Adipocyte (in vitro differentiated cells): ENCODE measurements at places on chromosomes 7 and 10.

GRCh38 chr10:4035599-4035945, 250.6 kb upstream of the KLF6 start:
- no peak for DNase-seq

DNA sequence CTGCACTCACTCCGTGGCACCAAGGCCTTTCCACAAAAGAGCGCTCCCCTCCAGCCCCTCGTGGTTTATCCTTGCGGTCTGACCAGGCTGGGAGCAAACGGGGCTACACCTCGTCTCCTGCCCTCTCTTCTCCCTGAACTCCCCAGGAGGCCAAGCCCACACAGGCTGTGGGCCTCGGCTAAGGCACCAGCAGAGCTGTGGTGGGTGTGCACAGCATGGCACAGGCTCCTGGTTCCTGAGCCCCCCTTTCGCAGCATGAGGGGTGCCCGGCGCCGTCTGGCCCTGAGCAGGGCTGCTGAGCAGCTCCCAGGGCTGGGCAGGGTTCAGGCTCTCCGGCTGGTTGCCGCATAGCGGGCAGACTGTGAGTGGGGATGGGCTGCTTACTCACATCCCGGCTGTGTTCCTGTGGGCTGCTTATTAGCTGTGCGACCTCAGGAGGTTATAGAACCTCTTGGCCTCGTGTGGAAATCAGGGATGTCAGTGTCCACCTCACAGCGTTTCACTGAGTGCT, 90.4 kb downstream of the ZMIZ1 start:
- no peak for DNase-seq

- DNase-seq = no peak
Observed at GRCh38 chr7:97801108-97801507, 69.2 kb downstream of the TAC1 start.

GRCh38 chr10:113880236-113880635, 25.8 kb downstream of the NHLRC2 start:
- DNase-seq = no peak

DNA sequence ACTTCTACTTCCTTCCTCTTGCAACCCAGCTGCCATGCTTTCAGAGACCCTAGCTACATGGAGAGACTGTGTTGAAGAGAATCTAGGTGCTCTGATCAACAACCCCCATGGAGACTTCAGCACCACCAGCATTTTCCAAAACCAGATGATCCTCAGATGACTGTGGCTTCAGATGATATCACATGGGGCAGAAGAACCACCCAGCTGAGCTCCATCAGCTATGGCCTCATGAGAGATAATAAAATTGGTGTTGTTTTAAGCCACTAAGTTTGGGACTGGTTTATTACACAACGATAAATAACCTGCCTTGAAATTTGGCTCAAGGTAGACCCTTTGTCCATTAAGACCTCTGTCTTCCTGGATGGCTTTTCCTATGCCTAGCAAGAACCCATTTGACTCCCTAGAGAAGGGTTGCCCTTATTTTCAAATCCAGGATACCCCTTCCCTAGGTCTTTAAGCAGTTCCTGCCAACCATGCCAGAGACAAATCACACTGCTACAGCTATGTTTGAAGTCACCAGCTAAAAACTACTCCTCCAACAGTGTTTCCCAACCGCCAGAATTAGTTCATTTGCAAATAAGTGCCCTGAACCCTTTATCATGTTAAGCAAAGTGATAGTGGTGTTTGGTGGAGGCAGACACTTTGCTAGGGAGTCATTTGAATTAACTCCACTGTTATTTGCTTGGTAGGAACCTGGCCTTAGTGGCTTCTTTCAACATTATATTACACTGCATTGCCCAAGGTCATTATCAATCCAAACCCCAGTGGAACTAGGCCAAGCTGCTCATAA, 136.9 kb upstream of the PALS2 start:
- DNase-seq = no peak

GRCh38 chr7:38282081-38282480, 8.6 kb upstream of the TARP start:
- no peak for DNase-seq
